ENCODE measurements at places on chromosomes 3 and 15. TPM values are rescaled to one million over a fixed set of nuclear protein-coding genes. Genes with fewer than 3 reads are reported as not detected.

GRCh38 chr15:30001602-30002001 is 81.2 kb upstream of the GOLGA8J start:
- peaks cover 3% of the 10 kb centered on the region for H3K27me3 ChIP-seq
- H3K27ac ChIP-seq = no peak overlapping the region
- DNase-seq = no peak
- H3K4me1 ChIP-seq = no peaks in the 10 kb centered on the region
- H3K36me3 ChIP-seq = no peaks in the 10 kb centered on the region

DNA sequence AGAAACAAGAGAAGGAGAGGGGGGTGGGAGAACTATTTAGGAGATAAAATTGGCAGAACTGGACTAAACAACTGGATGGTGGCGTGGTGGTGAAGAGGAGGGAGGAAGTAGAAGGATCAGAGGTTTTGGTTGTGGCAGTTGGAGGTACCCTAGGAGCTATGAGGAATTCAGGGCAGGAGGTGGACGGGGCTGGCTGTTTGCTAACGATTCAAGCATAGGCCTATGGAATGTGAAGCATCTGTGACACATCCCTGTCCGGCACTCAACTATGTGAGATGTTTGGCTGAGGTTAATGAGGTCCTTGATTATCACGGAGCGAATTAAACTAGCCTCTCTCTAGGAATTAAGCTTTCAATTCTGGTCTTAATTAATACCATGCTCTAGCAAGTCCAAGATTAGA is 13.5 kb downstream of the TARS3 start:
- H3K4me1 ChIP-seq = no peaks in the 10 kb centered on the region
- no peak overlapping the region for H3K27ac ChIP-seq
- H3K36me3 ChIP-seq = peaks cover 3% of the 10 kb centered on the region

GRCh38 chr3:144031938-144032337 is 60.3 kb downstream of the DIPK2A start:
- H3K27ac ChIP-seq = no peak overlapping the region
- no peak overlapping the region for H3K4me3 ChIP-seq
- H3K27me3 ChIP-seq = no peaks in the 10 kb centered on the region
- H3K36me3 ChIP-seq = no peaks in the 10 kb centered on the region
- no peak for DNase-seq
- no peaks in the 10 kb centered on the region for H3K4me1 ChIP-seq

DNA sequence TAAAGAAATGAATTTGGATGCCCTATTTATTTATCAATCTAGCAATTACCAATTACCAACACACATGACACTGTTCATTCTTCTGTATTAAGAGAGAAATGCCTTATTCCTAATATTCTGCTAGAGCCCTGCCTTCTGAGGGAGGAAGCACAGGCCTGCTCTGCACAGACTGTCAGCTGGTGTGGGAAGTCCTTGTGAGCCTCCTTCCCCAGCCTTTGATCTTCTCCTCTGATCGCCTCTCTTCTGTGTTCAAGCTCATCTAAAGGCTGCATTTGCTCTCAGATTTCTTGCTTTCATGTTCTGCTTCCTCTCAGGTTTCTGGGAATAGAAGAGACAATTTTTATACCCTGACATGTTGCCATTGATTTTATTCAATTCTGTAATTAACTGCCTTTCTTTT is 290.6 kb upstream of the UMPS start:
- DNase-seq = no peak
- H3K36me3 ChIP-seq = no peaks in the 10 kb centered on the region
- H3K27ac ChIP-seq = no peak overlapping the region

GRCh38 chr3:192917028-192917403 is 640 bp downstream of the MB21D2 start:
- no peaks in the 10 kb centered on the region for H3K36me3 ChIP-seq
- peak overlapping the region; percentile 80 for H3K27ac ChIP-seq
- H3K4me1 ChIP-seq = peaks cover 9% of the 10 kb centered on the region
- no peaks in the 10 kb centered on the region for H3K27me3 ChIP-seq
- peak overlapping the region; percentile 89 for H3K4me3 ChIP-seq

- no peak overlapping the region for H3K27ac ChIP-seq
- H3K36me3 ChIP-seq = no peaks in the 10 kb centered on the region
- H3K4me1 ChIP-seq = peaks cover 7% of the 10 kb centered on the region
- DNase-seq = no peak
These were observed 60.8 kb upstream of the HES1 start for GRCh38 chr3:194075088-194075615.

GRCh38 chr15:95919460-95919859 is 411.0 kb upstream of the NR2F2 start:
- no peaks in the 10 kb centered on the region for H3K4me1 ChIP-seq
- H3K27me3 ChIP-seq = no peaks in the 10 kb centered on the region
- no peaks in the 10 kb centered on the region for H3K36me3 ChIP-seq
- H3K4me3 ChIP-seq = no peak overlapping the region
- no peak for DNase-seq

DNA sequence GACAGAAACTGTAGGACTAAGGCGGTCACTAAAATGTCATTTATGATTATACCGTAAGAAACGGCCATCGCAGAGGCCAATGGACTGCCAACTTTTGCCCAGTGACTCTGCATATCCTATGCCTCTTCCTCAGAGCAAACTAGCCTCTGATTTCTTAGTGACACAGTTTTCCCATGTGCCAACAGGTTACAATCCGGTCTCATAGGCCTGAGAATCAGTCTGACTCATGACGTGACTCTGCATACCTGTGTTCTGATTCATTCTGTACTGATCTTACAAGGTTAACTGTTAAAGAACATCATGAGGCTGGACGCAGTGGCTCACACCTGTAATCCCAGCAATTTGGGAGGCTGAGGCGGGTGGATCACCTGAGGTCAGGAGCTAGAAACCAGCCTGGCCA is 17.8 kb downstream of the RUBCN start:
- H3K36me3 ChIP-seq = no peaks in the 10 kb centered on the region
- DNase-seq = peak; percentile 39
- no peak overlapping the region for H3K4me3 ChIP-seq
- H3K4me1 ChIP-seq = peaks cover 7% of the 10 kb centered on the region

GRCh38 chr15:101501703-101502373 is 12.3 kb upstream of the PCSK6 start:
- H3K36me3 ChIP-seq = no peaks in the 10 kb centered on the region
- H3K27ac ChIP-seq = no peak overlapping the region
- no peaks in the 10 kb centered on the region for H3K27me3 ChIP-seq
- no peaks in the 10 kb centered on the region for H3K4me1 ChIP-seq

DNA sequence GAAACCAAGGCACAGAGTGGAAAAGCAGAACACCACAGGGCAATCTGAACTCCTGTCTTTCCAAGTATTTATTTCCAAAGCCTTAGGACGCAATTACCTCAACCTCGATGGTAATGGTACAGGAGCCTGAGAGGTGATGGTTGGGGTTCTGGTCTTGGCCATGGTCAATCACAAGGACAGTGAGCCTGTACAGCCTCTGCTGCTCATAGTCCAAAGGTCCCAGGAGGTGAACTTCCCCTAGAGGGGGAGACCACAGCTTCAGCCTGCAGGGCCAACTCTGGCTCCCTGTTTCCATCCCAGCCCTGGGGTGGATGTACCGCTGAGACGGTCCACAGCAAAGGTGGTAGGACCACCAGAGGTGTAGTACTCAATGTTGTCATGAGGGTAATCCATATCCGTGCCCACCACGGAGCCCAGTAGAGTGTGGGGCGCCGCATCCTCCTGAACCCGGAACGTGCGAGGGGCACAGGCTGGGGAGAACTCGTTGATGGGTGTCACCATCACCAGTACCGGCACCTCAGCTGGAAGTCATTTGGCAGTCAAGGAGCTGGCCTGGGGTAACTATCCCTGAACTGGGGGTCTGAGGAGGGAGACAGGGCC is 6.1 kb downstream of the CDHR4 start:
- no peaks in the 10 kb centered on the region for H3K36me3 ChIP-seq
- no peaks in the 10 kb centered on the region for H3K27me3 ChIP-seq
- DNase-seq = no peak
- no peak overlapping the region for H3K4me3 ChIP-seq

DNA sequence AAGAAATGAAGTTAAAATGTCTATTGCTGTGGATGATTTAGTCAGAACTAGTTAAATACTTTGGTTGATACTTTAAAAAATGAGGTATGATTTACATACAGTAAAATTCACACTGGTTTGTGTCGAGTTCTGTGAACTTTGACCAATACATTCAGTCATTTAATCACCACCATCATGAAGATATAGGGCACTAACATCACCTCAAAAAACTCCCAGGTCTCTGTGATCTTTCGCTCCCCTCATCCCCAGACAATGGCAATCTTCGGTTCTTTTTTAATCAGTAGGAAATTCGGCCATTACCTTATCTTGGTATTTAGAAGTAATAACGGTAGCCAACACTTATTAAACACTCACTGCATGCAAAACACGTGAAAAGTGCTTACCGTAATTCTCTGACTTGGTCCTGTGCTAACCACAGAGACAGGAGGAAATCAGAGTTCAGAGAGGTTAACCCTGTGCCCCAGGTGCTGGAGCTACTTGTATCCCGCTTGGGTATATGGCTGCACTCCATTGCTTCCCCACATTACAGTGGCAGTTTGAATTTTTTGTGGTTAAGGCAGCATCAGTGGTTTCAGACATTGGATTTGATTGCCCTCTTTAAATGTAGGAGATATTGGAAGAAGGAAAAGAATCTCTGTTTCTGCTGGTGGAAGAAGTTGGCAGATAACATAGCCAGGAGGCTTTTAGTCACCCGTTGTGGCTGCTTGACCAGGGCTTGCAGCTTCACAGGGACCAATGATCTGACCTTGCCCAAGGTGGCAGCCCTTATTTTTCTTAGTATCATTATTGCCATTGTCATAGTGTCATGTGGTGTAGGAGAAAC is 4.2 kb downstream of the PLCL2 start:
- DNase-seq = no peak
- no peak overlapping the region for H3K4me3 ChIP-seq
- H3K36me3 ChIP-seq = no peaks in the 10 kb centered on the region
- no peak overlapping the region for H3K27ac ChIP-seq

- peaks cover 18% of the 10 kb centered on the region for H3K4me1 ChIP-seq
- H3K27ac ChIP-seq = peak overlapping the region; percentile 87
- H3K4me3 ChIP-seq = no peak overlapping the region
- H3K36me3 ChIP-seq = no peaks in the 10 kb centered on the region
- H3K27me3 ChIP-seq = no peaks in the 10 kb centered on the region
- DNase-seq = no peak
These were observed 42.9 kb downstream of the PCSK6 start for GRCh38 chr15:101446518-101447167.

Gene SERINC4
- not detected for total RNA-seq

Gene UBP1
- total RNA-seq = 89.7 TPM

Gene MKRN2OS
- total RNA-seq = not detected

Gene MUC20
- total RNA-seq = 0.81 TPM

Gene UBAP1L
- total RNA-seq = 3.9 TPM

Gene WDR73
- total RNA-seq = 28.2 TPM

Gene ZNF385D
- not detected for total RNA-seq

Gene TEX55
- total RNA-seq = not detected

Data from endothelial cell of umbilical vein (primary cell).